CD8-positive, alpha-beta memory T cell (primary cell): ENCODE measurements at places on chromosomes 11 and 22.

DNA sequence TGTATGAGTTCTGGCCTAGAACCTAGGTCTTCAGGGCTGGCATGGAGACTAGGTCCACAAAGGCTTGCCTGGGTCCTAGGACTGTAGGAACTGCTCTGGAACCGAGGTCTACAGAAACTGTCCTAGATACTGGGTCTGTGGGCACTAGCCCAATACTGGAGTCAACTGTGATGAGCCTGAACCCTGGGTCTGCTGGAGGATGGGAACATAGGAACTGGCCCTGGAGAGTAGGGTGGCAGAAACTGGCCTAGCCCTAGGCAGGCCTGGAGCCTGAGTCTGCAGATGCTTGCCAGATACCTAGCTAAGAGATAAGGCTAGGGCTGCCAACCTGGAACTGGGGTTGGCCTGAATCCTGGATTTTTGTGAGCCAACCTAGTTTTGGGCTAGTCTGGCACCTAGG, 19.2 kb upstream of the GLYATL2 start:
- DNase-seq = no peak

DNA sequence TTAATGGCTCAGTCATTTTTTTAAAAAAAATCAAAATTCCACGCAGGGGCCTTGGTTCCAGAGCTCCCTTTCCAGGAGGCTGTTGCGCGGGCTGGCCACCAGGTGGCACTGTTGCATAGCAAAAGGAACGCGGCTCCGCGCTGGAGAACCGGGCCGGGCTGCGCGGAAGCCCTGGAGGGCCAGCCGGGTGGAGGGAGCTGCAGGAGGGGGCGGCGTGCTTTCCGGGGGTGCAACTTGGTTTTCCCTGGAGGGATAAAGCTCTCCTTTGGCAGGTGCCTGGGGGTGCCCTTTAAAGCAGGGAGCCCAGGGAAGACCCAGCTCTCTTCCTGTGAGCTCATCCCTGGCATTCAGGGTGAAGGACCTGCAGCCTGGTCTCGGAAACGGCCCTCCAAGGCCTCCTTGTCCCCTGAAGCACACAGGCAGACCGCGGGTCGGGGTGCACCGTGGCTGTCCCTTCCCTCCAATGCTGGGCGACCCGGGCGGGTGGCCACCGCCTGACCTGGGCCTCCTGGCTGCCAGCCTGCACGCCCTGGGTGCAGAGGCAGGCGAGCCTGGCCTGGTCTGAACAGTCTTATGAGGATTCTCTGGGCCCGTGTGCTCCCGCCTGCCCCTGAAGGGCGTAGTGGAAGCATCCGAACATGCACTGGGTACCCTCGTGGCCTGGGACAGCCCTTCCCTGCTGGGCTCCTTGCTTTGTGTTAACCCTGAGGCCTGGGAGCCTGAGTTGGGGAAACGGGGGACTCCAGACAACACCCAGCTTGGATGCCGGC, 23.4 kb downstream of the KRTAP5-5 start:
- DNase-seq = peak; percentile 82

- DNase-seq = no peak
These were observed 33.1 kb upstream of the LRRC55 start for GRCh38 chr11:57148621-57149020.

DNA sequence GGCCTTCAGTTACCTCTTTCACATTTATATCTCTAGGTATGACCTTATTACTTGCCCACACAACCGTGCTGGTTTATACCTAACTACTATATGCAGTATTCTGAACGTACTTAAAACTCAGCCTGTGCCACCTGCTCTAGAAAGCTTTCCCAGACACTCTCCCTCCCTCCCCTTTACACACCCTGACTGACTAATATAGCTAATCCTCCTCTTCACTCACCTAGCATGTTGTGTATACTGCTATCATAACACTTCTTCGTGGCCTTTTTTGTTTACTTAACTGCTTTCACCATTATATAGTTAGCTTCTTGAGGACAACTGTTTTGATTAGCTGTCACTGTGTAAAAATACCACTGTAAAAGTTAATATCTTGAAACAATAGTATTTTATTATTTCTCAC, 23.5 kb downstream of the RNF214 start:
- no peak for DNase-seq

DNA sequence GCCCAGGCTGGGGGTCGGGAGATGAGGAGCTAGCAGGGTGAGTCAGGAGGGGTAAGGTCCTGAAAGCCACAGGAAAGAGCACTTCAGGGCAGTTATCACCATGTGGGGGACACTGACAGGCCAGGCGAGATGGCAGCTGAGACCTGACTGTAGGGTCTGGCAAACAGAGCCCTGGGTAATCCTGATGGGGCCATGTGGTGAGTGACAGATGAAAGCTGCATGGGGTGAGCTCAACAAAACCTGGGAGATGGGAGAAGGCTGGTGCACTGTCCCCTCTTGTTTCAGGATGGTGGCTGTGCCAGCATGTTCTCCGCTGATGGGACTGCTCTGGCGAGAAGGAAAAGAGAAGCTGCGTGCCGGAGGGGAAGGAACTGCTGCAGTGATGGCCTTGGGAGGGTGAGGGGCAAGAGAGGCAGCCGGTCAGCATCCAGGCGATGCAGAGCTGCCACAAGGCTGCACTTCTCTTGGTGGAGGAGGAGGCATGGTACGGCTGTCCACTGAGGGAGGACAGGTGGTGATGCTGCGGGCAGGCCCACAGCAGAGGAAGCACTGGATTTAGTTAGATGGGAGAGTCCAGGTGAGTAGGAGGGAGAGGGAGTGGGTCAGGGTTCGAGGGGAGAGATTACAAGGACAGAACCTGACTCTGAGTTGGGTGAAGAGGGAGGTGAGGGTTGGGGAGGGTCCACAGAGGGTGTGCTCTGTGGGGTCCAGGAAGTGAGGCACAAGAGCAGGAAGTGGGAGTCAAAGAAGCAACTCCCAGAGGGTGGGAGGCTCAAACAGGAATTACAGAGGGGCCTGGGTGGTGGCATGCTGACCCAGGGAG, 3.8 kb downstream of the TOP3B start:
- DNase-seq = no peak

- DNase-seq = peak; percentile 6
These were observed 5.3 kb upstream of the OR52M1 start for GRCh38 chr11:4539603-4540219.

DNA sequence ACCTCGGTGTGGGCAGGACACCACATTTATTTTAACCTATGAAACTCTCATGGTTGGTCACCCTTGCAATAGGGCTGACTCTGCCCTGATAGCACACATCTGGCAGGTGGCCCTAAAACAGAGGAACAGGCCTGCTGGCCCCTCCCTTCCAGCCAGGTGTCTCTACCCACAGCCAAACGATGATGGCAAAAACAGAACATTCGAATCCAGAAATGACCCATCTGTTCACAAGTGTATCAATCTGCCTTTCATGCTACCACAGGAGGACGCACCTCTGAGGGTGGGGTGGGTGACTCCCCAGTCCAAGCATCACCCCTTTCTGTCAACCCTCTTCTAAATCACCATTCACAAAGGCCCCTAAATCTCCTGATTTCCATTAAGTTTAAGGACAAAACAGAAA, 118.1 kb downstream of the ETS1 start:
- DNase-seq = no peak

- no peak for DNase-seq
These were observed 1.6 kb downstream of the SLC22A24 start for GRCh38 chr11:63142459-63142858.

DNA sequence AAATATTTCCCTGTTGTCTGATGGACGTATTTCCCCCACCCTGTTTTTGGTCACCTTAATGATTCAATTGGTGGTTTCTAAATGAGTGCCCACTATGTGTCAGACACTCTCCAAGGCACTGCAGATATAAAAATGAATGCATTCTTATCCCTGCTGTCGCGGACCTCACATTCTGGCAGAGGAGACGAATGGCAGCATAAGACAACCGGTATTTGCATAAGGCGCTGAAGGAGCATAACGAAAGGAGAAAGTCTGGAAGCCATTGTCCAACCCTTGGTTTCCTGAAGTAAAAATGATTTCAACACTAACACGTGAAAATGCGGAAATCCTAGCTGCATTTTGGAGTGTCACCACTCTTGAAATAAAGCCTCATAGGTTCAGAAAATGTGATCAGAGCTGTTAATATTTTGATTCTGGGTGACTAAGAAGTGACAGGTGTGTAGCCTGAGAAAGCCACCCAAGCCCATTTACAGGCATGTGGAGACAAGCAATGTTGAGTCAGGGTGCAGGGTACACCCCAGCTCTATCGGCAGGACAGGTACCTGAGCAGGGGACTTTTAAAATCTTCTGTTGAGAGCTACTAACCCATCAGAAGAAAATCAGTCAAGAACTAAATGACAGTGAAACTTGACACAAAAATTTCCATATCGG, 10.1 kb upstream of the GAB2 start:
- no peak for DNase-seq

GRCh38 chr11:13376838-13377237, 86.2 kb downstream of the BTBD10 start:
- DNase-seq = no peak

- DNase-seq = peak; percentile 24
These were observed 16.9 kb upstream of the SPTY2D1 start for GRCh38 chr11:18650859-18651557.

GRCh38 chr22:44862981-44863860, 110.8 kb downstream of the ARHGAP8 start:
- no peak for DNase-seq

GRCh38 chr11:131041331-131042040, 125.2 kb upstream of the SNX19 start:
- DNase-seq = no peak

GRCh38 chr11:8604078-8604723, 10.2 kb upstream of the STK33 start:
- no peak for DNase-seq

- DNase-seq = no peak
These were observed 66.2 kb downstream of the FANCF start for GRCh38 chr11:22559416-22559815.

DNA sequence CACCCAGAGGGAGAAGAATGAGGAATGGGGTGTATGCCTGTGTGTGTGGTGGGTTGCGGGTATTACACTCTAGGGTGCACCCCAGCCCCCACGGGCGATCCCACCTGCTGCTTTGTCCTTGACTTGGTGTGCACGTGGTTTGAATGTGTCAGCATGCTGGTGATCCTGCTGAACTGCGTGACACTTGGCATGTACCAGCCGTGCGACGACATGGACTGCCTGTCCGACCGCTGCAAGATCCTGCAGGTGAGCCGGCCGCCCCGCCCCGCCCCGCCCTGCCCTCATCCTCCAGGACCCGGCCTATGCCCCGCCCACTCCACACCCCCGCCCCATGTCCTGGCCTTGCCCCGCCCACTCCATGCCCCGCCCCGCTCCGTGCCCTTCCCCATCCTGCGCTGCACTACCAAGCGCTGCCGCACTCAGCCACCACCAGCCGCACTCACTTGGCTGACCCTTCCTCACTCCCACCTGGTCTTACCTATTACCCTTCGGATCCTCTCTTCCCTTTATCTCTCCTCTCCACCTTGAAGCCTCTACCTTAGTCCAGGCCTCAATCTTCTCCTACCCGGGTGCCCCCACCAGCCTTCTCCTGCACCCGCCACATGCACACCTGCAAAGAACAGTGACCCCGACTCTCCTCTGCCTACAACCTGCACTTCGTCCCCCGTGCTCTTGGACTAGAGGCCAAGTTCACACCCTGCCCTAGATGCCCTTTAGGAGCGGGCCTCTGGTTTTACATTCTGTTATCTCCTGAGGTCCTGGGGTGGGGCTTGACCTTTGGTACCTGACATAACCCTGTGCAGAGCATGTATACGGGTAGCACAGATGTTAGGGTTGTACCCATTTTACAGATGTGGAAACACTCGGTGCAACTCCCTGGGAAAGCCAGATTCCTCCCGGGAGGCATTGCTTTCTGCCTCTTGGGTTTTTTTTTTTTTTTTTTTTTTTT, 27.7 kb downstream of the CACNA1I start:
- DNase-seq = peak; percentile 34

GRCh38 chr11:65663639-65664200, 1.0 kb upstream of the RELA start:
- peak; percentile 31 for DNase-seq

- no peak for DNase-seq
These were observed 65.1 kb upstream of the LRRC55 start for GRCh38 chr11:57116654-57117053.

- DNase-seq = no peak
These were observed 18.1 kb downstream of the LRP4 start for GRCh38 chr11:46900091-46900746.

DNA sequence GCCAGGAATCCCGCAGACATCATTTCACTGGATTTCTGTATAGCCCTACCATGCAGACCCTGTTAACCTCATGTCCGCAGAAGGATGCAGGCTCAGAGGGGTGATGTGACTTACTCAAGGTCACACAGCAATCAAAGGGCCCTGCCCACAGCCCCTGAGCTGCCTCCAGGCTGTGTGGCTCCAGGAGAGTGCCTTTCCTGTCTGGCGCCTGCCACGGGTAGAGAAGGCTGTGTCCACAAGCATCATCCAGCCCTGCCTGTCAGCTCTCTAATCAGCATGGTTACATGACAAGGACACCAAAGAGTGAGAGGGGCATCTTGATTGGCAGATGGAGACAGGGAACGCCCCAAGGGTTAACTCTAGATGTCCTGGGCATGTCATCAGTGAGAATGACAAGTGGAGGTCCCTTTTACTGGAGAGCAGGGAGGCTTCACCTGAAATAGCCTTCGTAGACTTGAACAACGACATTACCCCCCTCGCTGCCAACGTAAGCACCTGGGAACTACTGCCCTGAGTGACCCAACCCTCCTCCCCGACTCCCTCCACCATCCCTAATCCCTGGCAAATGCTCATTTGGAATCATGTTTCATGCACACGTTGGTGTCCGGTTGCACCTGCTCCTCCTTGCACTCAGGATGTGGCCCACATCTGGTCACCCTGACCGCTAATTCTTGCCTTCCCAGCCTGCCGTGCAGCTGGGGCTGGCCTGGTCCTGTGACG, 6.9 kb downstream of the FGF19 start:
- no peak for DNase-seq

GRCh38 chr11:62805961-62806441, 761 bp upstream of the NXF1 start:
- no peak for DNase-seq

- DNase-seq = peak; percentile 51
These were observed 1.1 kb upstream of the FBXO7 start for GRCh38 chr22:32473388-32473952.

DNA sequence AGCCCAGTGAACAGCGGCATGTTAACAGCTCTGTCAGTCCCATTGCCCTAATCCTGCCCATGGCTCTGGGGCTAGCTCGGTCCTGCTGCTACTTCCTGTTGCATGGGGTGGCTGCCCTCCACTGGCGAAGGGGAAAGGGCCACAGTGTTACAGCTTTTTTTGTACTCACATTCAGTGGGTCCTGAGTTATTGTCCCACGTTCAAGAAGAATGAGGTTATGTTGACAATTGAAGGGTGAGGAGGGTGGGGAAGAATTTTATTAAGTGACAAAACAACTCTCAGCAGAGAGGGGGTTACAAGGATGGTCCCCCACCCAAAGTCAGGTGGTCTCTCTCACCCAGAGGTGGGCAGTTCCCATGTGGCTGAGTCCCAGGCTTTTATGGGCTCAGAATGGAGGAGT, 17.7 kb upstream of the MS4A7 start:
- no peak for DNase-seq

- no peak for DNase-seq
These were observed 13.5 kb downstream of the TEAD1 start for GRCh38 chr11:12687740-12688139.
